Activated CD4-positive, CD25-positive, alpha-beta regulatory T cell (primary cell): ENCODE measurements at places on chromosomes 11 and 22.
A peak's percentile ranks its signal among the peaks of the same experiment; 100 is the strongest.

- DNase-seq: no peak
Measured at GRCh38 chr11:105942921-105943320, 79.1 kb downstream of the MSANTD4 start.

DNA sequence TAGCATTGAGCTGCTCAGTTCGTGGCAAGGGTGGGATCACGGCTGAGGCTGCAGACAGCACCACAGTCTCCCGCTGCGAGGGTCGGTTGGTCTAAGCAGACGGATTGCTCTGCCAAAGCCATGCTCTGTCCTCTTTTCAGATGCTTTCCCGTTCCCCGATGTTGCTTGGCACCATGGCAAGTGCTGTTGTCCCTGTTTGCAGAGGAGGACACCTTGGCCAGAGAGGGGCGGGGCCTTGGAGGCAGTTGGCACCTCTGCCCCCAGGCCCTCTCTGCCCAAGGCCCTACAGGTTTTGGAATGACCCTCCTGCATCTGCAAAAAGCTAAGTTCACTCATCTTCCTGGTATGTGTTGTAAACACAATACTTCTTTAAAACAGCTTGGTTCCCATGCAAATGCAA is 11.6 kb downstream of the CCDC157 start:
- DNase-seq: no peak

DNA sequence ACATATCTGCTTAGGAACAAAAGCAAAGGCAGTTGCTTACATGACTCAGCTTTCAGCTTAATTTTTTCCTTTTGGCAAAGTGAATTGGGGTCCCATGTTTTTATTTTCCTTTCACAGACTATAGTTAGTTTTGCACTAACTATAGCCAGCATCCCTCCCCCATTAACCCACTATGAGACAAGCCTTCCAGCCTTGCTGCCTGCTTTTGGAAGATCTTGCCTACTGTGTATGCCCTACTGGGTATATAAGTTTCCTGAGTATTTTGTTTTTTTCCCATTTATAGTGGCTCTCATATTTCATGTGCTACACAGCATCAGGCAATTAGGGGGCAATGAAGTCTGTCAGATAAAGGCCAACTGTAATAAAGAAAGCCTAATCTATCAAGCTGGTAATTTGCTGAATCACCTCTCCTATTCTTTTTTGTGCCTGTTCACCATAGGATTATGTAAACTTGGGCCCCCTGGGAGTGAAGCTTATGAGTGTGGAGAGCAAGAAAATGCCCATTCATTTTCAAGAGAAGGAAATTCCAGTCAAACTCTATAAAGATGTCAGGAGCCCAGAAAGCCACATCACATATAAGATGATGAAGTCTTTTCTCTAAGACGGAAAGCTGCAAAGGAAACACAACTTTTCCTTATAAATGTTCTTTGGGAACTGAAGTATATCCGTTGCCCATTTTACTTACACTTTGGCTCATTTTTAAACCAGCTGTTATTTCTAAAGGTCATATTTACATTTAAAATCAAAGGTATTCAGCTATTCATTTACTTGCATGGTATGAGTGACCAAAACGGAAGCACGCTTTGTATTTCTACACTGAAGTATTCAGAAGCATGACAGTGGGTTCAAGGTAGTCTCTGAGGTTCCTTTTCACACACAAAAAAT is 64.0 kb downstream of the CCDC83 start:
- DNase-seq: no peak

GRCh38 chr11:107953446-107953845 is 25.2 kb downstream of the RAB39A start:
- no peak for DNase-seq

GRCh38 chr11:62678770-62679696 is at the start of gene UBXN1:
TSS of gene UBXN1 (minus strand) at chr11:62679073. CDS start at chr11:62678923, 150 bp downstream.
- DNase-seq: peak; percentile 72

- no peak for DNase-seq
Measured at GRCh38 chr11:110338684-110339083, 42.3 kb upstream of the RDX start.

GRCh38 chr11:65499713-65500386 is 1.0 kb downstream of the MALAT1 start:
- DNase-seq: no peak

- peak; percentile 28 for DNase-seq
Measured at GRCh38 chr11:123577081-123577598, 77.3 kb downstream of the SCN3B start.

- no peak for DNase-seq
Measured at GRCh38 chr22:46501701-46502100, 35.7 kb downstream of the CELSR1 start.

GRCh38 chr22:17875156-17875555 is 100.9 kb upstream of the BID start:
- DNase-seq: no peak

- DNase-seq: no peak
Measured at GRCh38 chr11:123231256-123231655, 36.2 kb upstream of the CLMP start.

GRCh38 chr11:121038648-121039409 is 14.9 kb downstream of the TBCEL start:
- no peak for DNase-seq

GRCh38 chr11:116610190-116610589 is 162.6 kb downstream of the BUD13 start:
- DNase-seq: no peak
